ENCODE measurements at places on chromosomes 3 and 15.
A peak's percentile ranks its signal among the peaks of the same experiment; 100 is the strongest.

DNA sequence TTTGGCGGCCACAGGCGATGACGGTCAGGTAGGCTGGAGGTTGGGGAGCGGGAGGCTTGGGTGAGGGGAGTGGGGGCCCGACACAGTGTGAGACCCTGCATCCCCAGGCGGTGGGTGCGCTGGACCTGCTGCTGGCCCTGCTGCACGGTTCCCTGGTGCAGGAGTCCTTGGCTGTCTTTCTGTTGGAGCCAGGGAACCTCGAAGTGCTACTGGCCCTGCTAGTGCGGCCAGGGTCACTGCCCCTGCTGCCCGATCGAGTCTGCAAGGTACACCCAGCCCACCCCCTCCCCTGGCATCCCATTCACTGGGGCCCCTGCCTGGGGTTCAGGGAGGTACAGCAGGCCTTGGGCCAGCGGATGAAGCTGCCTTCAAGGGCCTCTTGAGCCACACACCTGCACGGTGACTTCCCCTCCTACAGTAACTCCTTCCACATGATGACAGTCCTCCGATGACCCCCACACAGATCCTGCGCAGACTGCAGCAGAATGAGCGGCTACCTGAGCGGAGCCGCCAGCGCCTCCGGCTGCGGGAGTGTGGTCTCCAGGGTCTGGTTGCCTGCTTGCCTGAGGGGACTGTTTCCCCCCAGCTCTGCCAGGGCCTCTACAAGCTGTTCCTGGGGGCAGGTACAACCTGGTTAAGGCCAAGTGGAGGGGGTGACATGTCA lies 19.5 kb downstream of the NBEAL2 start:
- DNase-seq, result no peak

DNA sequence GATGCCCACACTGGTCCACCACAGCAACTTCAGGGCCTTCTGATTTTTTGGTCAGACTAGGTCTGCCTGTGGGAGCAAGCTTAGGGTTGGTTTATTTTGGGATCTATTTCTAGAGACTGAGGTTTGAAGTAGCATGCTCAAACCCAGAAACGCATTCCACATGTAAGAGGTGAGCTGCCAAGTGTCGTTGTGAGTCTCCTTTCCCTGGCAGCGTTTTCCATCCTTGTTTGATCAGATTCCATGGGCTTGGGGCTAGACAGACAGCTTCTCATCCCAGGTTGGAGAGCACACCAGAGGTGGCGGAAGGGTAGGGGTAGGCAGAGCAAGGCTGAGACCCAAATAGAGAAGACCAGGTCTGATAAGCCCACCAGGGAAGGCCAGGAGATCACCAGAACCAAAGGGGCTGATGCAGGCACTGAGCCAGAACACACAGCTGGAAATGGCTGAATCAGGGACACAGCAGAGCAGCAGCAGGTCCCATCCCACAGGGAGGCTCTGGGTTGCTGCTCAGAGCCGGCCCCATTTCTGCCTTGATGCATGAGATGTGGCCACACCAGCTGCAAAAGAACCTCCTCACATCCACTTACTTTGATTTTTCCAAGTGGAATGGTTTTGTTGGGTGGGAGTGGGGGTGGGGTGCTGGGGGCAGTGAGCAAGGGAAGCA lies 186.8 kb downstream of the THSD4 start:
- DNase-seq, result no peak

GRCh38 chr15:88995449-88995848 lies 82.3 kb upstream of the MFGE8 start:
- DNase-seq, result peak; percentile 58

DNA sequence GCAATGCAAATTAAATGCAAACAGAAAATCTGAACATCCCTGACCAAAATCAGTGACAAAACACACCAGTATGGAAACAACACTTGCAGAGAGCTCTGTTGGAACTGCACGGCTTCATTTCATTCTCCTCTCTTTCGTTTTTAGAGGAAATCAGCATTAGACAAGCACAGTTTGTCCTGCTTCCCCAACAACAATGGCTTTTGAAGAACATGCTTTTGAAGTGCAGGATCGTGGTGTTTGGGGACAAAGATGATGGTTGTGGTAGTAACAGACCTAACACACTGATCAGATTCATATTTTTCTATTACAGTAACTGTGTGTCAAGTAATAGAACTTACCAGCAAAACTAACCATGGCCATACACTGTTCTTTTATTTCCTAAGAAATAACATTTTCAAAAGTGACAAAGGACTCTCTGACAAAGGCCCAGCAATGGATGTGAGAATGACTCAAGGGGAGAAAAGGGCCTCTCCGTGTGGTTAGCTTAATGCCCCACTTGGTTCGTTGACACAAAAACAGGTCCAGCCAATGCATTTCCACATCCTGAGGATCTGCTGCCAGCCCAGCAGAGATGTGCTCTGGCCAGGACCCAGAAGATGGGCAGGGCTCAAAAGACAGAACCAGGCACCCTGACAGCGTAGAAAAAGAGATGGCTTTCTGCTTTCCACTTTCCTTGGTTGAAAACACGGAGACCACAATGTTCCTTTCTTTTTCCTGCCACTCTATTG lies 84.1 kb downstream of the CCNL1 start:
- no peak for DNase-seq

DNA sequence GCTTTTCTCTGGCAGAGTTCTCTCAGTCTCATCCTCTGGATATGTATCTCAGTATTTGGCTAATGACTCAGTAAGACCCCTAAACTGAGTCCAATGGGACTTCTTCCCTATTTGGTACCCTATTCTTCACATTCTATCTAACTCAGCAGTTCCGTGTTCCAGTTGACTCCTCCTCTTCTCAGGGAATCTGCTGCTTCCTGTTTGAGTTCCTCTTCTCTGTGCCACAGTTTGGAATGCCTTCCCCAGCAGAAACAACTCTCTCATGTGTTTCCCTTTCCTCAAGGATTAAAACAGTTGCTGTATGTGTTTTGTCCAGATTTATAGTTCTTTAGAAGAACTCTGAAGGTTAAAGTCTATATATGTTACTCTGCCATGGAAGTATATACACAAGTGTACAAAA lies 344.0 kb upstream of the RARB start:
- no peak for DNase-seq

DNA sequence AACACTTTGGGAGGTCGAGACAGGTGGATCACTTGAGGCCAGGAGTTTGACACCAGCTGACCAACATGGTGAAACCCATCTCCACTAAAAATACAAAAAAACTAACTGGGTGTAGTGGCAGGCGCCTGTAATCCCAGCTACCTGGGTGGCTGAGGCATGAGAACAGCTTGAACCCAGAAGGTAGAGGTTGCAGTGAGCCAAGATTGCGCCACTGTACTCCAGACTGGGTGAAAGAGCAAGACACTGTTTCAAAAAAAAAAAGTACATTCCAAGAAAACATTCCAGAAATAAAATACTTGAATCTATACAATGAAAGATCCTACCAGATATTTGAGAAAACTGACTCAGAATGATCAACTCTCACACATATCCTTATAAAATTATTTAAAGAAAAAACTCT lies 30.4 kb downstream of the TFDP2 start:
- no peak for DNase-seq

DNA sequence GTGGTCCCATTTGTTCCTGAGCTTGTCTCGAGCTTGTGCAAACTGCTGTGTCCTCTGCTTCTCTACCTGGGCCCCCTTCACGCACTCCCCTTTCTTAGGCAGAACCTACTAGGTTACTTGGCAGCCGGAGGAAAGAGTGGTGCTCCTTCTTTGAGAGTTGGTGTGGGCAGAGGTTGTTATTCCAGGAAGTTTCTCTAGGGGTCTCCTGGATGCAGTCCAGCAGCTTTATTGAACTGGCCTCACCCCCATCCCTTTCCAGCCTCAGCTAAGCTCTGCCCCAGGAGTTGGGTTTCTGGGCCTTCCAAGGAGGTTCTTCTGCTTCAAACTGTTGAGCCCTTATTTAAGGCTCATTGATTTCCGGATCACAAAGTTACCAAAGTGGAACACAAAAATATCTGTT lies 103.2 kb downstream of the C3orf70 start:
- DNase-seq, result peak; percentile 40

DNA sequence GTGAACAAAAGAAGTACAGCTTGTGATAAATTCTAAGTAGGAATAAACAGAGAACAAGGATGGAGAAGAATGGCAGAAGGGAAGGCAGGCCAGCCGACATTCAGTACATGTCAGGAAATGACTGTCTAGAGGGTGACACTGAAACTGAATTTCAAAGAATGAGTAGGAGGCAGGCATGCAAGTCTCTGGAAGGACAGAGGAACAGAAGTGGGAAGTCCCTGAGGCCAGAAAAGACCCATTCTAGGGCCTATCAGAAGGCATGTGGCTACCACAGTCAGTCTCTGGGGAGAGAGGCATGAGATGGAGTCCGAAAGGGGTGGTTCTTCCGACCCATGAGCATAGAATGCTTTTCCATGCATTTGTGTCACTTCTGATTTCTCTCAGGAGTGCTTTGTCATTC lies 243.5 kb upstream of the UBE2E2 start:
- DNase-seq, result no peak

DNA sequence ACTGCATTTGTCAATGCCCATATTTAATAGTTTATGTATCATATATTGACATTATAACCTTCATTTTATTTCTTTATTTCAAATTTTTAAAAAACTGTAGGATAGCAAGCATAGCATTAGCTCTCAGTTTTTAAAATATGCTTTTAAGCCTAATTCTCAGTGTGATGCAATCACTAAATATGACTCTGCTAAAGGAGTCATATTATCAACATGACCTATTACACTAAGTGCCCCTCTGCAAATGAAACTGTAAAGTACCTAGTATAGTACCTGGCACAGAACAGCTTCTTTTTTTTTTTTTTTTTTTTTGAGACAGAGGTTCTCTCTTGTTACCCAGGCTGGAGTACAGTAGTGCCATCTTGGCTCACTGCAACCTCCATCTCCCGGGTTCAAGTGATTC lies 179.4 kb upstream of the CGNL1 start:
- DNase-seq, result no peak

GRCh38 chr15:82292271-82292670 lies 29.7 kb downstream of the SAXO2 start:
- DNase-seq, result no peak

GRCh38 chr3:151171145-151171757 lies 31.8 kb downstream of the GPR171 start:
- no peak for DNase-seq

- DNase-seq, result no peak
Observed at GRCh38 chr3:113271594-113272384, 60.4 kb downstream of the BOC start.

- DNase-seq, result peak; percentile 77
Observed at GRCh38 chr3:58496206-58496857, 4.4 kb downstream of the KCTD6 start.

DNA sequence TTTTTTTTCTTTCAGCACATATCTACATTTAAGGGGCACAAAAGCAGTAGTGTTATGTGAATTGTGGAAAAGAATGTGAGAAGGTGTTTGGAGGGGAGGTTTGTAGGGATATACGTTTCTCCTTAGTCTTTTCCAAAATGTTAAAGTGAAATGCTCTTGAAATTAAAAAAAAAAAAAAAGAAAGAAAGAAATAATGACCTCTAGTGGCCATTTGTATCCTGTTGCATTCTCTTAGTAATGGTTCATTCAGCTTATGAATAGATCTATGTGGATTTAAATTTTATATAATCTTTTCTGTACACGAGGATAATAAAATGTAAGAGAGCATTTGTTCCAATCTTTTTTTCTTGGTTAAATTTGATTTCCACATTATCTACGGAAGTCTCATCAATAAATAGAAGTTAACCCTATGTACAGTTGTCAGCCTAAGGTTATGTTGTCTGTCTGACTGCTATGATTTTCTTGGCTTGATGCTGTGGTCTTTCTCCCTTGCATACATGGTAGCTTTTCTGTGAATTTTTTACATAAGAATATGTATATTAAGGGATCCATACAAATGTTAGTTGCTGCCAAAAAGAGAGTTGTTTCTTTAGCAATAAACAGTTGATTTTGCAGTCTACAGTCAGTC lies 1.7 kb downstream of the P2RY13 start:
- peak; percentile 34 for DNase-seq

- peak; percentile 68 for DNase-seq
Observed at GRCh38 chr15:31241888-31242522, 84.6 kb upstream of the KLF13 start.

DNA sequence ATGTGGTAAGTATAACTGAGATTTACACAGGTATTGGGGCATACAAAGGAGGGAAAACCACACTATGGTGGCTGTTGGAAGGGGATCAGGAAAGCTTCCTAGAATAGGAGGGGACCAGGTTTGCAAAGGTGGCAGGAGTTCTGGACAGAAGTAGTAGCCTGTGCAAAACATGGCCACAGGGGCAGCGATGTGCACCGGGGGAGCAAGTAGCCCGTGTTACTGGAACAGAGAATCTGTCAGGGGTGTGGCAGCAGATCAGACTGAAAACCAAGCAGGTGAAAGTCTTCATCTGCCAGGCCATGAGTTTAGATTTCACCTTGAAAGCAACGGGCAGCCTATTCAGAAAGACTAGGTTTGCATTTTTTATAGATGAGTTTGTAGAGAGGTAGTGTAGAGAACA lies 182.3 kb upstream of the LPP start:
- no peak for DNase-seq

DNA sequence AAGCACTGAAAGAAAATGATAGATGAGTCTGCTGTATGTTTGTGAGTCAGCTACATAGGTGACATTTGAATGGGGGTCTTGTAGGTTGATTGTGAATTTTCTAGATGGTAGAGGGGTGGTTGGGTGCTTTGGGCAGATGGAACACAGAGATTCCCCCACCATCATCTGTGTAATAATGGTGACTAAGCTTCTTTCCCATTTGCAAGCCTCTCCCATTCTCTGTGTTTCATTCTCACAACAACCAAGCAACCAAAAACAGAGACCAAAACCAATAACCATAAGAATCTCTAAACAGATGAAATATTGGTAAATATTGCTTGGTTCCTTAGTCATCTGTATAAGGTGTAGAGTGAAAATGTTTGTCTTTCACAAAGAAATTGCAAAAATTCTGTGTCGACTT lies 17.8 kb upstream of the UTS2B start:
- peak; percentile 44 for DNase-seq

DNA sequence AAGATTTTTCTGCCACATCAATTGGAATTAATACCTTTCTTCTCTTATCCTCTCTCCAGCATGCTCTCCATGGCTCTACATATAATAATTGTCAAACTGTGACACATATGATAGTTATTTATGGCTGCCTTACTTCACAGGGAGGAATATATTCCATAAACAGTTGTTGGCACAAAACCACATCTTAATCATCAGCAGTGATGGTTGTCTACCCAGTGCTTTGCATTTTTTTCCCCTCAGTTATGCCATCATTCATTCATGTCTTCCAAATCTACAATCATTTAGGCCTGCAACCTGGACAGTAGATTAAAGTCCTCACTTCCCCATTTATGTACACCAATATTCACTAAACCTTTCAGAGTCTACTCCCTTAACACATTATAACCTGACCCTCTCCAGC lies 107.7 kb downstream of the THRB start:
- no peak for DNase-seq

- peak; percentile 28 for DNase-seq
Observed at GRCh38 chr3:49406571-49407565, 4.9 kb downstream of the RHOA start.

- no peak for DNase-seq
Observed at GRCh38 chr3:57696801-57697321, 4.0 kb upstream of the DENND6A start.

GRCh38 chr3:181252631-181253030 lies 263.1 kb upstream of the DNAJC19 start:
- no peak for DNase-seq

Measured in NCI-H82 (cell line).